AG09319 (cell line): ENCODE measurements at places on chromosomes 2 and 18.

DNA sequence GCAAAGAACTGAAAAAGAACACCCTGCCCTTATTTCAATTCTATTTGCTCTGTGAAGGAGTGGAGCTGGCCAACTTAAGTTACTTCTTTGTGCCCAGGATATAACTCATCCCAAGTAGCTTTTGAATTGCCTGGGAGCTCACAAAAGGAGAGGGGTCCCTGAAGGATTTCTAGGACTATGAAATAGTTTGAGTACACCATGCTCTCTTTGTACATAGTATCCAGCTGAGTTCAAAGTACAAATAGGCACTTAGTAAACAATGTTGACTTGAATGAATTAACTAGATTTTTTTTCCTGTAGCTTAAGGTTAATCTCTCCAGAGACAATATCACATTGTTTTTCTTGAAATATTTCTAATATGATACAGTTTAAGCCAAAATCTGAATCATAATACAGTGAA is 47.7 kb downstream of the ZC3H15 start:
- no peak for DNase-seq

- no peak for DNase-seq
Measured at GRCh38 chr2:134408386-134408785, 154.5 kb downstream of the MGAT5 start.

DNA sequence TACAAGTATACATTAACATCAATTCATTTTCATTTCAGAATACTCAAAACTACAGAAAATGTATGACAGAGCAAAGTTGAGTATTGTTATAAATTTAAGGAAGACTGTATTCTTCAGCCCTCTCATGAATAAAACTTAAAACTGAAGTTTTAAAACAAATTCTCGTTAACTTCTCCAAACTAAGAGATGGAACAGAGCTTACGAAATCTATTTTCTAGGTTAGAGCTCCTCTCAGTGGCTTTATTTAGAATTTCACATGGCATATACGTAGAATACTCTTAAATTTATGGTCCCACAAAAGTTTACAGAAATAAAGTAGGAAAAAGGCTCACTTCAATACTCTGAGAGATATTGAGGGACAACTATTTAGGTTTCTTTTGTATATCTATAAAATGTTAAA is 612.1 kb downstream of the KCNJ3 start:
- DNase-seq = no peak

DNA sequence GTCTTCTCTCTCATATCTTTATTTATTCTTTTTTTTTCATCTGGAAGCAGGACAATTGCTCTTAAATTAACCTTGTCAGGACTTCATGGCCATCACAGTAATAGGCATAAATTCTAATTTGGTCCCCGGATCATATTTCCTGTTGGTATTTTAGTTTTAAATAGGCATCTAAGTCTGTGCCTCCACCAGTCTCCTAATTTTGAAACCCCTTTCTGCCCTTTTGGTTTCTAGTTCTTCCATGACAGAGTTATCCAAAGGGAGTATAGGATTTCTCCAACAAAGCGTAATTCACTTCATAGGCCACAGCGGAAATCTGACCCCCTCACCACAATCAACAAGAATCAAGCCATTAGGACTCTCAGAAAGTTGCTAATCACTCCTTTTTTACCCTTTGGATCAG is 3.8 kb downstream of the EPHA4 start:
- DNase-seq = no peak
